Activated CD4-positive, alpha-beta T cell treated with anti-CD3 and anti-CD28 coated beads for 1 hour (primary cell): ENCODE measurements at places on chromosomes 13 and 19.

DNA sequence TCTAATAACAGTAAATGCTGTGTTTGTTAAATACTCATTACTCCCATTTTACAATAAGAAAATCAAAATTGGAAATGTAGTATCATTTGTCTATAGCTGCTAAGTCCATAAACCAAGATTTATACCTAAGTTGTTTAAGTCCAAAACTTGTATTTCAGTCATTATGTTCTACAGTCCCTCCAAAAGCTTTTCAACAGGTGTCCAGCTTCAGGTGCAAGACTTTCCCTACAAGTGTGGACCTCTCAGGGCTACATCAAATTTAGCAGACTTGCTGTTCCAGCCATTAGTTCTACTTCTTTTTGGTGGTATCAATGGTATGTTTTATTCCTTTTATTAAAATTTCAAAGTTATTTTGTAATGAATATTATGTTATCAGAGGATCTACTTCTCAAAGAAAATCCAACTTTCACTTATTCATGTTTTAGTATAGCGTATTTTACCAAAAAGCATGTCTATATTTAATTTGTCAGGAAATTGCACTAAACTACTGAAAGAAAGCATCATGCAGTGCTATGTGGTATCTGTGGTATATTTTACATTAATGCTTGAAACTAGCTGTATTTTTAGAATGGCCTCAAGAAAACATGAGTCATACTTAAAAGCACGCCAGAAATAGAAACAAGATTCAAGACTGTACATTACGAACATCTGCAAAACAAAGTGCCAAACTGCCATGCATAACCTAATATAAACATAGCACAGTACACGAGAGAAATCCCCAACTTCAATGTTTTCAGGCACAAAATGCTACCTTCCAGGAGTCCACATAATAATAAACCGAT lies 44.5 kb downstream of the VWA8 start:
- no peak for DNase-seq

GRCh38 chr13:73732350-73732749 lies 401.9 kb downstream of the KLF12 start:
- DNase-seq: no peak

GRCh38 chr13:53201454-53202225 lies 173.0 kb downstream of the OLFM4 start:
- DNase-seq: no peak

GRCh38 chr19:56162258-56162657 lies 13.6 kb upstream of the GALP start:
- no peak for DNase-seq

GRCh38 chr13:94031609-94032008 lies 447.9 kb downstream of the DCT start:
- DNase-seq: no peak
